ENCODE measurements at places on chromosomes 2 and 18.

- DNase-seq = no peak
Observed at GRCh38 chr18:68564351-68564750, 150.6 kb downstream of the TMX3 start.

DNA sequence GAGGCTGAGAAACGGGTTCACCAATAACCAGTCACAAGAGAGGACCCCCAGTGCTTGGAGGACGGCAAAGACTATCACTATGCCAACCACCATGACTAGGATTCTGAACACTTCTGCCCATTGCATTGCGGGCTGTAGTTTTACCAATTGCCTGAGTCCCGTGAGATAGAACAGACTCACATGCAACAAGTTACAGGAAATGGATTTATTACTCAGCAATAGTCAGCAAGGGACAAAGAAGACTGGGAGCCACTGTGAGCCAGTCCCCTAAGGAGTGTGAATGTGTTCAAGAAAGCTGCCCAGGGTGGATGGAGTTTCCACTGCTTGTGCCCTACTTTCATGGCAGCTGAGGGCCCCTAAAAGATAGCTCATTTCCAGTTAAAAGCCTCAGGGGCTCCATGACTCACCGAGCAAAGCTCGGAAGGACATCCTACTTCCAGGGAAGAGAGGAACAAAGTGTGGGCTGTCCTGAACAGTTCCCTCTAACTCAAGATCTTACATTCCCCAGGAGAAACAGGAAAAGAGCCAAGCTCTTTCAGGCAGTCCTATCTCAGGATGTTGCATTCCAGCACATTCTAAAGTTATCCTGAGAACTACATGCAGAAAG lies 54.4 kb downstream of the SLC4A3 start:
- DNase-seq = no peak

DNA sequence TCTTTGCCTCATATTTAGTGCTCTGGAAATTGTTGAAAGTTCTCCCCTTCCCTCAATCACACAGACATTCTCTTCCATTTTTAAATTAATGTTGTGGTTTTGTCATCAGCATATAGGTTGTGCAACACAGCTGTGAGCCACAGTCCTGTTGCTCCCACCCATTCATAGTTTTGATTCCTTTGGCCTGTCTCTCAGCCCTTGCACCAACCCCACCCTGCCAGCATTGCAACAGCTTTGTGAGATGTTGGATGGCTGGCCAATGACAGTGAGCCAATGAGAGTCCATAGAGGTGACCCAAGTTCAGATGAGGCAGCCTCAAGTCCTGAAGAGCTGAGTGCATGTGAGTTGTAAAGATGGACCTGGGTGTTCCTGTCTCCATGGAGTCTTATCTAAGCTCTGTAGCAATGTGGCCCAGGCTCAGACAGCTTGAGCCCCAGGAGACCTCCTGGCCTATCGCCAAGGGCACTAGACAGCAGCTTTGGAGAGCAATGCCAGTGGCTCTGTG lies 775.5 kb downstream of the RNF144A start:
- no peak for DNase-seq

DNA sequence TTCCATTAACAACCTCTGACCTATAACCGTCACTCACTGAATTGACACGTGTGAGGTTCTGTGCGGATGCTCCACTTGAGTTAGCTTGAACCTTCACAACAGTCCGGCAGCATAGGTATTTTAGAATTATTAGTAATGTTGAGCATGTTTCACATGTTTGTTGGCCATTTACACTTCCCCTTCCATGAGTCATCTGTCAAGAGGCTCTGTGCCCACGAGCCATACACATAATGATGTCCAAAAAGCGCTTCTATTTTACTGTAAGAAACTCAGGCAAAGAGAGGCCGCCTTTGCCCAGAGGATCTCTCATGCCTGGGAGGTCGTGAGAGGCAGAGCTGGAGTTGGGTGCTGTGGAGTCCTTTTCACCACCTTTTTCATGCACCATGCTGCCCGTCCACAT lies 28.9 kb upstream of the TMEM214 start:
- no peak for DNase-seq

GRCh38 chr2:182073613-182074012 lies 88.0 kb downstream of the PPP1R1C start:
- DNase-seq = no peak

DNA sequence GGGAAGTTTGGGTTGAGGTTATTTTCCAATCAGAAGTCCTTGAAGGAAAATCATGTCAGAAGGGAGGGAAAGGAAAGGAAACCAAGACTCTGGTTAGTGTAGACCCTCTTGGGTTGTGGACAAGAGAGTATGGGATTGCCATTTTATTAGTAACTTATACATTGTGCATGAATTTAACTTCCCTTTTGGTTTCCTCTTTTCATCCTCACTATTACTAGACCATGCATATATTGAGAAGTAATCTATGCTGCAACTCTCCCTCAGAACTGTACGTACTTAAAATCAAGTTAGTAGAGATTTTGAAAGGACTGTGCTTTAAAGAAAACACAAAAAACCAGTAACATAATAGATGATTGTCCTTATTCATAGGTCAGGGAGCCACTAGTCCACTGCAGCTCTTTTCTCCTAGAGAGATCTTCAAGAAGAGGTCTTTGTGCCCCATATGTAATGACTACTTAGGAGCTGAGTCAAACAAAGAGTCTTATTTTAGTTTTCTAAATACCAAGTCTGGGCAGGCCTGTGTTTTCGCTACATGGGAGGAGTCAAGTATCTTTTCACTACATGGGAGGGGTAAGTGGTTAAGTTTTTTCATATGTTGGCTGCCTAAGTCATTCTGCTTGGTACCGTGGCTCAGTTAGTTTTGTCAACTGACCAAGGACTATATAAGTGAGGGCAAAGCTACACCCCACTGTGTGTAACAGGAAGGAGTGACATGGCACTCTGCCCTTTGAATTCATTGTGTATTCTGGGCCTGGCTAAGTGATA lies 25.2 kb upstream of the FAM117B start:
- no peak for DNase-seq

DNA sequence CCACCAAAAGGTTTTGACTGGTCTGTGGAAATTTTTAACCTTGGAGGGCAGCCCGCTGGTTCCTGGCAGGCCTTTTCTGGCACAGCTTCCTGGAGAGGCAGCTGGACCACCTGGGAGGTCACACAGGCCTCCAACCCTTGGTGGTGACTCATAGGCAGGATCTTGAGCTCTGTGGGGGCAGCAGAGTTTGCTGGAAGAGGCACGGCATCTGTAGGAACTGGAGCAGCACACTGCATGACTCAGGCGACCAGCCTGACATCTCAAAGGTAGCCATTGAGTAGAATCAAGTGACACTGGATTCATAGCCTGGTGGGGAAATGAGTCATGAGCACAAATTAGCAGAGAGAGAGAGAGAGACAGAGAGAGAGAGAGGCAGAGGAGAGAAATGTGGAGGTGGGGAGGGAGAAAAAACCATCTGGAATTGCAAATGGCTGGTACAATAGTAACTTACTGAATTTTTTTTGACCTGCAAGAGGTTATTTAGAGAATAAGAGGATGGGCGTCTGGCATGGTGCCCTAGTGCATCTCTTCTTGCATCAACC lies 57.4 kb downstream of the TRPM8 start:
- no peak for DNase-seq

DNA sequence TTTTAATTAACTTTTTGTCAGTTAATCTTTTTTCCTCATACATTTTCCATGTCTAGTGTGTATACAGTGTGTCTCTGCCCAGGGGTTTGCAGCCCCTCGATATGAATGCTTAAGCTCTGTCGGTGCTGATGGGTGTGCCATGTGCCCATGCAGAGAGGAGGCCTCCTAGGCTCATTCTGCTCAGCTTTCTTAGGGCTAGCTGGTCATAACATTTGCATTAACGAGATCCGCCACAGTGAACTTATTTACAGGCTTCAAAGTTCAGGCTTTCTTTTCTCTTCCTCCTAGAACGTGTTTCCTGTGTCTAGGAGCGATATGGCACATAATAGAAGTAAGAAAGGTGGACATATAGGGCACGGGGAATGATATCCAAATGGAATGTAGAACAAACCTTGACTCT lies 783.3 kb downstream of the PLCL1 start:
- no peak for DNase-seq

DNA sequence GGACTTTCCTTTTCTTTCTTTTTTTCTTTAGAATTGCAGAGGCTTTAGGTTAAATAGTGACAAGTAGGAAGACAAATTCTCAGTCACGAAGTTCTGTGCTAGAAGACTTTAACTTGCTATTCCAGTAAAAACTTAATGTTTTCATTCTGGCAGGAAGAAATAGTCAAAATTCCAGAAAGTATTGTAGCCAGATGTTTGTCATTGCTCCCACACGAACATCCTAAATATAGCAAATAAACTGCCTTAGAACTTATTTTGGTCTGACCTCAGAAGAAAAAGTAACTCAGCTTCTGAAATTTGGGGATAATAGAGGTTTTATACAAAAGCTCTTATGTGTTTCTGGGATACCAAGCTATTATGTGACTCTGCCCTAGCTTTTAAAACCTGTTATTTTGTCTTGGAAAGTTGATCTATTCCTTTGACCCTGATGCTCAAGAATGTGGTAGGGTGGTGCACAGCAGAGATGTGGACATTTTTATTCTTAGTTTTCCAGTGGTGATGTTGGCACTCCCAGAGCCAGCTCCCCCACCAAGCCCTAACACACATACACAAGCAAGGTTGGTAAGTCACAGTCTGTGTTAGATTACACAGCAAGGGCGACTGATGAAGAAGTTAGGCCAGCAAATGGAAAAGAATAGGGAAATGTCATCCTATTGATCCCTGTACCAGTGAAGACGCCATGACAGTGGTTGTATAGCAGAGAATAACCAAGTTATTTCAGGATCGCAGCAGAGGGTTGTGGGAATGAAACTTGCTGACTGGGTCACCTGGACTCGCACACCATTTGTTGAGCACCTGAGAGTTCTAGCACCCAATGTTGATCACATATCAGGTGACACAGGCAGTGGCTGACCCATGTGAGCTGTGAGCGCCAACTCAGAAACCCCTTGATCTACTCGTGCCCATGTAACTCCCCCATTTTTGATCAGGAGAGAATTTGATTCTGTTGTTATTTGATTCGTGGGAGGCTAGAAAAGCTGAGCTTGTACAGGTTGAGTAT lies 23.7 kb downstream of the FARP2 start:
- DNase-seq = no peak

DNA sequence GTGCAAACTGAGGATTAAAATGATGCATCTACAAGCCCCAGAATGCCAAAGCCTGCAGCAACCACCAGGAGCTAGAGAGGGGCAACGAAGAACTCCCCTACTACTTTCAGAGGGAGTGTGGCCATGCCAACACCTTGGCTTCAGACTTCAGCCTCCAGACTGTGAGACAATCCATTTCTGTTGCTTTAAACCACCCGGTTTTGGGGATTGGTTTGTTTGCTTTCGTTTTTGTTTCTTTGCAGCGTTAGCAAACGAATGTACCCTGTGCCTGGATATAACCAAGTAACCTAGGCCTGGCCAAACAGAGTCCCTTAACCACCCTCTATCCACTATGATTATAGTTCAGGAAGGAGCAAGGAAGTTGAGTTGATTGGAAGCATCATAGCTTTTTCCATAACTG lies 171.2 kb upstream of the NCK2 start:
- peak; percentile 33 for DNase-seq

GRCh38 chr2:181563101-181563692 lies 93.7 kb downstream of the CERKL start:
- DNase-seq = no peak

- no peak for DNase-seq
Observed at GRCh38 chr2:177573120-177573519, 180.5 kb downstream of the AGPS start.

- no peak for DNase-seq
Observed at GRCh38 chr2:190545093-190545492, 10.6 kb upstream of the NEMP2 start.

DNA sequence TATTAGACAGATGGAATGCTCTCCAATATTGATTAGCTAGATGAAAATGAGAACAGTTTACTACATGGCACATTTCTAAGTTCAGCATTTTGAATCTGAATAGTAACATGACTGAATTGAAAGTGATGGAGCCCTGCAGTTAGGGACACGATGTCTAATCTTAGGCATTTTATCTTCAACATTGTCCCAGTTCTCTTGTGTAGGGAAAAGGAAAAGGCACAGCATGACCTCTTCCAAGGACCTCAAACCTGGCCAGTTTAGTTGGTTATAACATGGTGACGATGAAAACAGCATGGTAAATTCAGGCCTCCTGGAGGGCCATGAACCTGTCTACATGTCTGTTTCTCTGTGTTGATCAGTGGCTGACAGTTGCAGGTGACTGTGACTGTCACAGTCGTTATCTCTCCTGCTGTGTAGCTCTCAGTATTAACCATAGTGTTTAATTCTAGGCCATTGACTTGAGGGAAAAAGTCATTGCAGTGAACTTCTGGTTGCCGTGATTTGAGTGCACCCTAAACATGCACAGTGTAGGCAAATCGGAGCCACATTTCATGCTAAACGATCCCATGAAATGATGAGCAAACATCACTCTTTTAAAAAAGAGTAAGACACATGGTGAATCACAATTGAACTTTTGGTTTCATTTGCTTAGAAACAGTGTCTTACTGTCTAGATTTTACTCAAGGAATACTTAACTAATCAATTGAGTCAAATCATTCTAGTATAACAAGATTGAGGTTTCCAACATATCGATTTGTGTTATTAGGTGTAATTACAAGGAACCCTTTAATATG lies 129.7 kb downstream of the PHLPP1 start:
- peak; percentile 62 for DNase-seq

- DNase-seq = peak; percentile 89
Observed at GRCh38 chr2:233331536-233331935, 22.8 kb upstream of the DGKD start.

DNA sequence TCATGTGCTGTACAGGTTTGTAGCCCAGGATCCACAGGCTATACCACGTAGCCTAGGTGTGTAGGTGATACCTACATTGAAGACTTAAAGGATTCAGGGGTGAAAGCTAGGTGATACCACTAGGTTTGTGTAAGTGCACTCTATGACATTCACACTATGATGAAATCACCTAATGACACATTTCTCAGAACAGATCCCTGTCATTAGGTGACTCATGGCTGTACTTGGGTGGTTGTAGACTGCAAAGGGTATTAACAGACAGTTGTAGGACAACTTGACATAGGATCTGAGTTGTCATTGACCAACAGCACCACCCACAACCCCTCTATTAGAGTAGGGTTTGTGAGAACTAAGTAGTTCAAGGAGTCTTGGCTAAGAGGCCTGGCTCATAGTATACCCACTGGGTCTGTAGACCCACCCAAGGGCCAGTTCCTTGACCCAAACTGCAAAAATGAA lies 27.7 kb upstream of the SMCHD1 start:
- no peak for DNase-seq

- DNase-seq = no peak
Observed at GRCh38 chr2:164898475-164898874, 56.9 kb downstream of the SLC38A11 start.

GRCh38 chr18:7272311-7273049 lies 41.6 kb downstream of the LRRC30 start:
- no peak for DNase-seq

DNA sequence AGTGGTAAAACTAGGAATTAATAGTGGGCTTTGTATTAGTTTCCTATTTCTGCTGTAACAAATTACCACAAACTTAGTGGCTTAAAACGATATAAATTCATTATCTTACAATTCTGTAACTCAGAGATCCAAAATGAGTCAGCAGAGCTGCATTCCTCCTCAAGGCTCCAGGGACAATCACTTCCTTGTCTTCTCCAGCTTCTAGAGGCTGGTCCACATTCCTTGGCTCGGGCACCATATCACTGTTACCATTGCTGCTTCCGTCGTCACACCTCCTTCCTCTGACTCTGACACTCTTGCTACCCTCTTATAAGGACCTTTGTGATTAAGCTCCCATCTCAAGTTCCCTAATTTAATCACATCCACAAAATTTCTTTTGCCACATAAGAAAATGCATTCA lies 567.8 kb upstream of the KLHL29 start:
- DNase-seq = no peak
